WTC11 (cell line): ENCODE measurements at places on chromosomes 4 and X.

DNA sequence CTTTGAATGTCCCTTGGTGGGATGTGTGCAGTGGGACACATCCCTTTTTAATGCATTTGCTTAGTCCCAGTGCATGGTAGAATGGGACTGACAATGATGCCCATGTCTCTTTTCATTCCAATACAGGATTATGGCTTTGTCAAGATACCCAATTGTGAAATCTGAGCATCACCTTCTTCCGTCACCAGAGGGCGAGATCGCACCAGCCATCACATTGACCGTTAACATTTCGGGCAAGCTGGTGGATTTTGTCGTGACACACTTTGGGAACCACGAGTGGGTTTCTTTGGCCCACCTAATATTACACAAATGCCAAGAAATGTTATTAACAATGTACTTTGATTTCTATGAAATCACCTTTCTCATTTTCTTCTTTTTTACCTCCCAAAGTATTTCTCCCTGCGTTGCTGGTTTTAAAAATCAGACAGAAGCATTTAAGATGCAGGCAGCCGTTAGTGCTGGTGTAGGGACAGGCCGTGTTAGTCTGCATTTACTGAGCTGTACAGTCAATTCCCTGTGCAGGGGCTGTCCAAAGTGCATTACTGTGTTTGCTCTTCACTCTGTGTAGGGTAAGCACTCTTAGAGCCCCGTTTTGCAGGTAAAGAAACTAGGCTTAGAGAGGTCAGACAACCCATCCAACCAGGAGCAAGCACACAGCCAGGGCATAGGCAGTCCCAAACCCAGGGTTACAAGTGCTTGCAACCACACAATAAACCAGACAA lies 46.5 kb downstream of the CWH43 start:
- no peak for DNase-seq

DNA sequence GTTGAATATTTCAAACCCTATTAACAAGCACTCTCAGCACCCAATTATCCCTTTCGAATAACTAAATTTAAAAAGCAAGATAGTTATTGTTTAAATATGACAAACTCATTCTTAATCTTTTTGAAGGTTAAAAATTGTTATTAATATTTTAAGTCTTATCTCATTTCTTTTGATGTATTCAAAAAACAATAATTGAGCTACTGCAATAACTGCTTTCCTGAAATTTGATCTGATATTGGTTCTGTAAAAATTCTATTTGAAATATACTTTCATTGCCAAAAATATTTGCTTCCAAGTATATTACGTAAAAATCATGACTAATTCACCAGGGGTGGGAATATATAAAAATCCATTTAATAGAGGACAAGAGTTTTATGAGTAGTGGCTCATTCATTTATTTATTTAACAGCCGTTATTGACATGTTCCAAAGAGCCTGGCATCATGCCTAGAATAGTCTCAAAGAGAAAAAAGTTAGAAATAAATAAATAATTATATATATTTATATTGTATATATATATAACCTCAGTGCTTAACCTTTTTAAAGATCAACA lies 34.4 kb downstream of the GLRA3 start:
- DNase-seq, result no peak

GRCh38 chr4:90027565-90027964 lies 99.6 kb upstream of the CCSER1 start:
- no peak for DNase-seq

- no peak for DNase-seq
These were observed 44.1 kb downstream of the AFM start for GRCh38 chr4:73525611-73526010.
